ENCODE measurements at places on chromosomes 2 and 18.

GRCh38 chr2:75162897-75163296 is 36.4 kb downstream of the TACR1 start:
- no peak for DNase-seq

DNA sequence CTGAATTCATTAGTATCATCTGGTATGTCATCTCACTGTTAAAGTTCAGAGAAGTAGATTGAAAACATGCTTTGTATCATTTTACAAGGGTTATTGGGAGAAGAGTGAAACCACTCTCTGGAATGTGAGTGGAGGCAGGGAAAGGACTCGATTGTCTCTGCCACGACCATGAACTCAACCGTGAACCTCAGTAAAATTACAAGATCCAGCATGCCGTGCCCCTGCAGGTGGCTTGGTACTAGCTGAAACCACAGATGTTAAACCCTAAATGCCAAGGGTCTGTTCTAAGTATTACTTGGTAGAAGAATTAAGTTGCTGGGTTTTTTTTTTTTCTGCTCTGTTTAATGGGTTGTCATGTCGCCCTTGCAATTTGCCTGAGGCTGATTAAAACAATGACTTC is 197.2 kb downstream of the MYO3B start:
- no peak for DNase-seq

DNA sequence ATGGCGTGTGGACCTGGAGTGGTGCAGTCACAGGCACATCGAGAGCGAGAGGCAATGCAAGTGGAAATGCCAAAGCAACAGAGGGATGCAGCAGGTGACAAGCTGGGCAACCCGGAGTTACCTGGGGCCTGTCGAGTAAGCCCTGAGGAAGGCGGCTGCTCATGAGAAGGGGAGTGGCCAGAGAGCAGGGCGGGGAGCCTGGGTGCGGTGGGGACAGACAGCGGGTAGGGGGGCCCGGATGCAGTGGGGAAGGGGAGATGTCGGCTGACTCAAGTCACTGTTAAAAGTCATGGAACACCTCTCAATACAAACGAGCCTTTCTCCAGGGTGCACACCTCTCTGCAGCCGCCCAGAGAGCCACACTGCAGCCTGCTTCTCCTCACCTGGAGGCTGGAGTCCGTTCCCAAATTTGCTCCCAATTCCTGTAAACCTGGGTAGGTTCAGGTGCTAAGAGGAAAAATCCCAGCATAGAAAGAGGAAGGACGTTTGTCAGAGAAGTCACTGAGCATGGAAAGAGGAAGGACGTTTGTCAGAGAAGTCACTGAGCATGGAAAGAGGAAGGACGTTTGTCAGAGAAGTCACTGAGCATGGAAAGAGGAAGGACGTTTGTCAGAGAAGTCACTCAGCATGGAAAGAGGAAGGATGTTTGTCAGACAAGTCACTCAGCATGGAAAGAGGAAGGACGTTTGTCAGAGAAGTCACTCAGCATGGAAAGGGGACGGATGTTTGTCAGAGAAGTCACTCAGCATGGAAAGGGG is 71.7 kb upstream of the TWIST2 start:
- no peak for DNase-seq

- no peak for DNase-seq
These were observed 161.6 kb upstream of the ALKAL2 start for GRCh38 chr2:449246-450067.

- no peak for DNase-seq
These were observed 26.2 kb upstream of the SPOPL start for GRCh38 chr2:138475277-138475776.

- no peak for DNase-seq
These were observed 52.7 kb upstream of the CCDC68 start for GRCh38 chr18:55012008-55012407.

All from ureter (tissue), 1 donor.